Right hindlimb (tissue), 1 donor: ENCODE measurements at places on chromosomes 12 and 14.

GRCh38 chr12:72677846-72678245 is 405.7 kb downstream of the TRHDE start:
- DNase-seq = no peak

DNA sequence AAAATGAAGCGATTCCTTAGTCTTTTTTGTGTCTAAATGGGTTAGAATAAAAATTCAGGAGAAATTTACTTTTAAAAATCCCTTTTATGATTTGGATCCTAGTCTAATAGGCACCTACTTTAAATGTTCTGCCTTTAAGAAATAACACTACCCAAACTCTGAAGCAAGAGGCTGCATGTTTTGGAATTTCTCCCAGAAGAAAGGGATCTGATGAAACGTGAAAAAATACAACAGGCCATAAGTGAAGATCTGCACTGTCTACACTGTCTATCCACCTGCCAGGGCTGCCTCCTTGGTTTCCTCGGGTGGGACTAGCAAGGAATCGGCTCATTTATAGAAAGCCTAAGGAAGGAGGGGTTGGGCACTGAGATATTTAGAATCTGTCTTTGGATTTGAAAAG is 22.1 kb downstream of the ACVR1B start:
- no peak for DNase-seq

DNA sequence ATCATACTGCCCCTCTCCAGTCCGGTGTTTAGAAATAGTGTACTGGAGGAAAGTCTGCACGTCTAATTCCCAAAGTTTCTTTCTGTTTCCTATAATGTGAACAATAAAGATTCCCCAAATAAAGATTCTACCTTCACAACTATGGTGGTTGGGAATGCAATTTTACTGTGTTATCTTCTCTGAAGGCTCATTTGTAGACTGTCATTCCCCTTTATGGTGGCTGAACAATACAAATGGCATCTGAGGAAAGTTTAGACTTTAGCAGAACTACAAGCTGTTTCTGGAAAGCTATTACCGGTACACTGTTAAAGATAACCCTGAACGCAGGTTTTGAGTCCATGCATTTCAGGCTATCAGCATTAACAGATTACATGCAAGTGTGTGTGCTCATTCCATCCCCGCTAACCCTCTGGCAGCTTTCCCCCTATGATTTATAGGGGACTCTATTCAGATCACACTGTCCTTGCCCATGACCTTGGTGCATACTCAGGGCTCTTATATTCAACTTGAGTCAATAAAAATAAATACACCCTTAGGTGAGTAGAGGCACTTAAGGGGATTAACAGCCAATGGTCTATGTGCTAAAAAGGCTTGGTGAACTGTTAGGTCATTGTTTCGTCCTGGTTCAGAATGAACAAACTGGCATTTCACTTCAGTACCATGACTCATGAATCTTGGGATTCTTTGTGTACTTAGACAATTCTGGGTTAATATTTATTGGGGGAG is 60.7 kb upstream of the PYGL start:
- no peak for DNase-seq

GRCh38 chr12:1176191-1176590 is 185.2 kb downstream of the ERC1 start:
- DNase-seq = no peak

DNA sequence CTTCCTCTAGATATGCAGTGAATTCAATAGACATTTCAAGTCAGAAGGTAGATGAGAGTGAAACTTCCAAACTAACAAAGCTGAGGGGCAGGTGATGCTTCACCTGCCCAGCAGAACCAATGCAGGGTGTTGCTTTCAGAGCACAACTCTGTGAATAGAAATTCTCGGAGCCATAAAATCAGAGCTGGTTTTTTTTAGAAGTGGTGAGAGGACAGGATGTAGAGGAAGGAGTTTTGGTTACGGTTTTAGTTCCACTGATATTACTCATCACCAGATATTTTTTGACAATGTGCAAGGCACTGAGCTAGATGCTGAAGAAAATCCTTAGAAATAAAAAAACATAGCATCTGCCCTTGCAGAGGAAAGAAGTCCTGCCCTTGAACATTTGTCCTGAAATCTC is 62.2 kb downstream of the BMP4 start:
- DNase-seq = no peak

DNA sequence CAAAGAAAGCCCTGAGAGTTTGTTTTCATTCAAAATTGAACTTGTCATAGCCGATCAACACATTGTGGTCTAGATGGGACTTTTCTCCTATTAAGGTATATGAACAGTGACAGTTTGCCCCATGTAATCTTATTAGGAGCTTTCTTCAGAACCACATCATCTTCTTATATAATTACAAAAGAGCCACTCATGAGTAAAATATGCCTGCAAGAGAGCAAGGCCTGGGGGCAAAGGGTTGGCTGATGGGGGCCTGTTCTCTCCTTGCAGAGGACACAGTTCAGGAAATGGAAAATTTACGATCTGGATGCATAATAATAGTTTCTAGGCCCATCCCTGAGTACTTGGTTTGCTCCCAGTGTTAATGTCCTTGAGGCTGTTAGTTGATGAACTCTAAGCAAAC is 87.8 kb downstream of the FLRT2 start:
- no peak for DNase-seq

DNA sequence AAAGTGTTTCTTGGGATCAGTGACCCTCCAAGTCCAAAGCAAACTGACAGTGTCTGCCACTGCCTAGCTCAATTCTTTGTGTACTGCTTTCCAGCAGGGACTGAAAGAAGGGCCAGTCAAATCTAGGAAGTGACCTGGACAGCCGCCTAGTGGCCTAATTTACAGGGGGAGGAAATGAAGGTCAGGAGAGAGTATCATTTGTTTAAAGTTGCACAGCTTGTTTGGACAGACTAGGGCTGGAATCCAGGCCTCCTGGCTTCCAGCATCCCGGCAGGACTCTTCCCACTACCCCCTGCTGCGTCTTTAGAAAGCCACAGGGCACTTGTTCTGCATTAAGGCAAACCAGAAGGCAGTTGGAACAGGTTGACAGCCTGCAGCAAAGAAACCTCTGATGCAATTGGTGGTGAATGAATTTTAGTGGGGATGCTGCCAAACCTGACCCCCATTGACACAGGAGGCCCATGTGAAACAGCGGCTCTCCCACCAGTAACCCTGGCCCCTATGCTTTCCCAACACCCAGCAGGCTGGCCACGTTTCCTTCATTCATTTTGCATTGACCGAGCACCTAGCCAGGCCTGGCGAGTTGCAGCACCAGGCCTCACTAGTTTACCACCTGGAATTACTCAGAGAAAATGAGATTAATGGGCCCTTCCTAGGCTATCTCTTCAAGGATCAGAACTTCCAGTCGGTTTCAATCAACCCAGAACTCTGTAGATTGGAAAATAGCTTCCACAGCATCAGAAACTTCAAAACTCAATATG is 28.2 kb downstream of the GALNT16 start:
- DNase-seq = peak; percentile 42

GRCh38 chr12:113220593-113221180 is 577 bp upstream of the TPCN1 start:
- no peak for DNase-seq

GRCh38 chr12:63912651-63913050 is 68.2 kb downstream of the SRGAP1 start:
- DNase-seq = no peak

GRCh38 chr12:86948851-86949250 is 692.7 kb upstream of the MGAT4C start:
- DNase-seq = no peak
